SIG-M5 (cell line): ENCODE measurements at places on chromosomes 12 and 14.

- DNase-seq, result no peak
These were observed 9.4 kb upstream of the OR10G3 start for GRCh38 chr14:21589317-21589716.

DNA sequence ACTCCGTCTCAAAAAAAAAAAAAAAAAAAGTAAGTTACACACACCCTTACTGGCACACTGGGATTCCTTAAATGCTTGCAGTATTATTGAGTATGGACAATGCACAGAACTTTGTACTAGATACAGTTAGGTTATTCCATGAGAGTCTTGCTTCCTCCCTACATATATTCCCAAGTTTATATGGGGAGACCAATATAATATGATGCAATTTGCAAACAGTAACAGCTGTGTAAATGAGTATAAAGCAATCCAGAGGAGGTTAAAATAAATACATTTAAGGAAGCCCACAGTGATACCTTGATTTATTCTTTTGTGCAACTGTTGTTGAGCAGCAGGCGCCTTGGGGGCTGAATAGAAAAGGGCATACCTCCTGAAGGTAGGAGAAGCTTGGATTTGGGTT lies 26.6 kb downstream of the RASSF3 start:
- no peak for DNase-seq

DNA sequence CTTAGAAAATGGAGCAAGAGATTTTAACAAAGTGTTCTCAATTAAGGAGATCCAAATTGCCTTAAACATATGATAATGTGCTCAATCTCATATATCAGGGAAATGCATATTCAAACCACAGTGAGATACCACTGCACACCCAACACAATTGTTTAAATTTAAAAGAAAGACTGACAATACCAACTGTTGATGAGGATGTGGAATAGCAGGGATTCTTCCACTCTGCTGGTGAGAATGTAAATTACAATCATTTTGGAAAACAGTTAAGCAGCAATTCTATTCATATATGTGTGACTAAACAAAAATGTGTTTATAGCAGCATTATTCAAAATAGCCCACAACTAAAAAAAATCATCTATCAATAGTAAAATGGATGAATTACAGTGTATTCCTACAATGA lies 144.2 kb downstream of the KICS2 start:
- no peak for DNase-seq

GRCh38 chr12:42468341-42468821 lies 121.2 kb downstream of the PRICKLE1 start:
- no peak for DNase-seq

DNA sequence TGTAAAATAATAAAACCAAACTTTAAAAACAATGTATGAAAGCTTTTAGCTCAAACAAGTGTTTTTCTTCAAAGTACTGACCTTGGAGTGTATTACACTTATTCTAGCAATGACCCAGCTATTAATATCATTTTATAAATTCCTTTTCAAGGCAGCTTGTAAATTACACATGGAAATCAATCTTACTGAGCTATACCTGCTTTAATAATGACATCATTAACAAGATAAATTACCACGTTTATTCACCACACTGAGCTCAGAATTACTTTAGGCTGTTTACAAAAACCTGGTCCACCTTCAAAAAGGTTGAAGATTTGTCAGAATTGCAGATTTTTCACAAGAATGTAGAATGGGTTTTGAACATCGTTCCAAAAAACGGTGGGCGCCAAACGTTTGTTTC lies 91.7 kb upstream of the RFLNA start:
- no peak for DNase-seq

GRCh38 chr12:3184485-3184884 lies 107.3 kb downstream of the TSPAN9 start:
- no peak for DNase-seq

DNA sequence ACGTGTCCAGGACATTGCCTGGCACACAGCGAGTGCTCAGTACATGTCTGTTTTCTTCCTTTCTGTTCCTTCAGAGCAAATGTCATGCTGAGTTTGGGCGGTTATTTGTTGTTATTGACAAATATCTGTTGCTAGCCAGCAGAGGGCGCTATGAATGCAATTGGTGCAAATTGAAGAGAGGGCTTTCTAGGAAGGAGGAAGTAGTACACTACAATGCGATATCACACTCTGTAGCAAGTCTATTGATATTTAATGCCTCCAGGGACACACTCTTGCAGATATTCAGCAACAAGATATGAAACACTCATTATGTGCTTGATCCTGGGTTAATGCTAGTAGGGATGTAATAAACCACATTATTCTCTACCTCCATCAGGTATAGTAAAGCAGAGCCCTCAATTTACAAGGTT lies 267.3 kb upstream of the SRRM4 start:
- DNase-seq, result no peak

DNA sequence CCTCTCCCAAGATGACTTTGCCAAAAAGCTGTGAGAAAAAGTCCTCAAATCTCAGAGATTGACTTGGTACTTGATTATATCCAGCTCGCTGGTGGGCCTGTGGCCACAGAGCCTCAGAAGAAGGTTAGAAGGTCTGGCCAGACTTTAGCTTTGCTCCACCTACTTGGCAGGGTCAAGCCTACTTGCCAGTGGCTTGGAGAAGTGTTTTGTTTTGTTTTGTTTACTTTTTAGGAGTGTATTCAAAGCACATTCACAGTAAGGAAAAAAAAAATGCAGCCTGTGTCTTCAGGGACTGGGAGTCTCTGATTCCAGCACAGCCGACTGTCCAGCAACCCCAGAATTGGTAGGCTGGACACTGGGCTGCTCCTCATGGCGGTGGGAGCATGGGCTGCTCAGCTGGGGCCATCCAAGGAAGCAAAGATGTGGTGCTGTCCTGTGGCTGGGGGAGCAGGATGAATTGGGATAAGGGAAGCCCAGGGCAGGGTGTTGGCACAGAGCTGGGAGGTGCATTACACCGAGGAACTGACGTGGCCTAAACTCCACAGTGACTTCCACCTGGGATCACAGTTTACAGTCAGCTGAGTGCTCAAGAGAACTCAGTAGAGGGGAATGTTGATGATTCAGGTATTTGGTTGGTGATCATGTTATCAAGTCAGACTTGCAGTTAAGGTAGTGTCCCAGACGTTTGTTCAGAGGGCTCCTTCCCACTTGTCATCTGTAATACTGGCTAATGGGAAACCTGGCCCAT lies 73.5 kb downstream of the PPP2R5C start:
- no peak for DNase-seq

DNA sequence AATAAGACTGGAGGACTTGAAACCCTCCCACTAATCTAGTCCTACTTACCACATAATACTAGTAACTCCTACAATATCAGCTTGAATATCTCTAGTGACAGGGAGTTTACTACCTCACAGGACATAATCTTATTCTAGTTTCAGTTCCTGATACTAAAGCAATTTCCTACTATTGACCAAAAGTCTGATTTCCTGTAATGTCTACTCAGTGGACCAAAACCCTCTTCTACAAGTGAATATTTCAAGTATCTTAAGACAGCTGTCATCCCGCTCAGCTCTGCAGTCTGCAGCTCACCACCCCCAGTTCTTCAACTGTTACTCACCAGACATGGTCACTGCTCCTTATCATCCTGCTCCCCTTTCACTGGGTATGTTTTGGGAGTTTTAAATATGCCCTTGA lies 70.8 kb upstream of the TMCC3 start:
- DNase-seq, result no peak

DNA sequence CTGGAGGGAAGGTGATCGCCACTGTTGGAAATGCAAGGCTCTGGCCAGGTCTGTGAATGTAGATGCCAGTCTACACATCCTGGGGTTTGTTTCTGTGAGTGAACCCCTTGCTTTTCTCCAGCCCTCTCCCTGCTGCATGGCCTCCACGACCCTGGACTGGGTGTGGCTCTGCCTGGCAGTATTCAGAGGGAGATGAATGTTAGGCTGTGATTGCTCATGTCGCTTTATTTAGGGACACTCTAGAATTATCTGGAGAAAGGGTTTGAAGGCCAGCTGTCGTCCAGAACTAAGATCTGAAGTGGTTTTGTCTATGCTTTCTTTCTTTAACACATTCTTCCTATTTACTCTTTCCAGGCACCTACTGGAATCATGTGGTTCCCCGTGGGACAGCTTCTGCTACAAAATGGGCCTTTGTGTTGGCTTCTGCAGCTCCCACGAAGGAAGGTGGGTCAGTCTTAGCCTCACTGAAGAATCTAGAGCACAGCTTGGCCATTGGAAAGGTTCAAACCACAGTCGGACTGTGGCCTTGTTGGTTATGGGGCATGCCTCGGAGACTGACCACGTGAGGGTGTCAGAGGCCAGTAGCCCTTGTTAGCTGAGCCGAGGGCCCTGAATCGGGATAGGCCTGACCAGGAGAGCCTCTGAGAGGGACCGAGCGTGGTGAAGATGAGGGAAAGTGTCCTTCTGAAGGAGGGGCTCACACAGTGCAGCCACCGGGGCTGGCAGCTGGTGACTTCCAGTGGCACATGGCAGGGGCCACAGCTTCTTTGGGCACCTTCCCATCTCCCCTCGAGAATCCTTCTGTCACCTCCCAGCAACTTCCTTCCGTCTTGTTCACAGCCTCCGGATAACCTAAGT lies 59.1 kb downstream of the ANKRD9 start:
- DNase-seq, result no peak

- no peak for DNase-seq
These were observed 881.2 kb downstream of the GALC start for GRCh38 chr14:87111741-87112140.

GRCh38 chr12:71763677-71764379 lies 9.2 kb downstream of the RAB21 start:
- DNase-seq, result no peak

GRCh38 chr12:119020406-119021360 lies 39.3 kb downstream of the SRRM4 start:
- no peak for DNase-seq

- no peak for DNase-seq
These were observed at the start of gene IKZF4 for GRCh38 chr12:56020423-56021184. Gene IKZF4 (plus strand): TSS chr12:56021043. CDS start chr12:56021494, 451 bp downstream.

- no peak for DNase-seq
These were observed 703 bp downstream of the HIGD1C start for GRCh38 chr12:50953047-50953446.

- DNase-seq, result no peak
These were observed 132.6 kb downstream of the SLC38A1 start for GRCh38 chr12:46136249-46136648.

- DNase-seq, result no peak
These were observed 83.5 kb downstream of the SAMD4A start for GRCh38 chr14:54650331-54650958.

DNA sequence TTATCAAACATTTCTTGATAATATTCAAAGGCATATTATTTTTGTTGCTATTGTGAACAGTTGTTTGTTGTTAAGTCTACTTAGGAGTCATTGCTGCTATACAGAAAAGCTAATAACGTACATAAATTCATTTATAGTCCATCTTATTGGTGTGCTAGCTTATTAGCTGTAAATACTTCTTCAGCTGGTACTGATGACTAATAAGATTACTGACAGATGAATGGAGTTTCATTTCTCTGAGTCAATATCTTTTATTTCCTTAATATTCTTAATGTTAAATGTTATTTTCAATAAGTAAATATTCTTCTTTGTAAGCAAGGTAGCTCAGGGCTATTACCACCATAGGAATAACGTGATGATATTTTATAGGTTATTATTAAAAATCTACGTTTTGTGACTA lies 139.4 kb upstream of the SLCO1C1 start:
- no peak for DNase-seq

GRCh38 chr12:58285551-58285950 lies 344.2 kb downstream of the ATP23 start:
- no peak for DNase-seq

DNA sequence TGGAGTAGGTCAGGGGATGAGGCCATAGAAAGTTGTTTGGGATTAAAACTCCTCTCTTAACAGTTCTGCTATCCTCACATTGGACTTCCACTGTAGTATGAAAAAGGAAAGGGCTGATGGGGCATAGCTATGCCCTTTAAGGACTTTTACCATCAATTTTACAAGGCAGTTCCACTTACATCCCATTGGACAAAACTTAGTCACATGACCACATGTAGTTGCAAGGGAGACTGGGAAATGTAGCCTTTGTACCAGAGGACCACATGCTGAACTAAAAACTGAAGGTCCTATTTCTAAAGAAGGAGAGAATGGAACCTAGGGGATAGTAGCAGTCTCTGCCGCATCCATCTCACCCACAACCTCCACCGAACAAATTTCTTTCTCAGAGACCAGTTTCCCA lies 6.8 kb upstream of the SLC5A8 start:
- DNase-seq, result no peak

- DNase-seq, result no peak
These were observed 145.7 kb upstream of the ALG10 start for GRCh38 chr12:33876618-33877017.

- no peak for DNase-seq
These were observed 53.8 kb downstream of the TMCC3 start for GRCh38 chr12:94596596-94596995.

DNA sequence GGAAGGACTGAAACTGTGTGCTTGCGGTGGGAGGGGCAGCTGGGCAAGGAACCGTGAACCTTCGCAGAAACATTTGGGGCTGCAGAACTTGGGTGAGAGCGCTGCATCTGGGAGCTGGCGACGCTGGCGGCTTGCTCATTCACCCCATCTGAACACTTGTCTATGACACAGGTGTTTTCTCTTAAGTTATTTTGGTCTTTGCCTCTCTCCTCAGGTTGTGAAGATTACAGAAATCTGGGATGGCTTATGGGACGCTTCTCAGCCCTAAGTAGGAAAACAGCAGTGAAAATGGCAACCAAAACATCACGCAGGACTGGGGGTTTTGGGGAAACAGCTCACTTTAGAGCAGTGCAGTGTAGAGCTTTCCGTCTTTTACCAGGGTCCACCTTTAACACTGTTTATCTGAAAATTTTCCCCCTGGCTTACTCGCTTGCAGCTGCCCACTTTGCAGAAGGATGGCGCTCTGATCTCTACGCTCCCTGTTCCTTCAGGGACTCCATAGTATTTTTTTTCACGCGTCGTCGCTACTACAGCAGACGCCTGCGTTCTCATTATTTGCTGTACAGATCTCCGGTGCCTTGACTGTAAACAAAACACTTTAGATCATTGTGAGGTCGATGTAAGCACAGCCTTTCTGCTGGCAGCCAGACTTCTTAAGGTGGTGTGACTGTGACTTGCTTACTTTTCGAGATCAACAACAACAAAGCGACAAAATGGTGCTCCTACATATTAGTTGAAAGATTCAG lies 2.7 kb upstream of the CDKN1B start:
- no peak for DNase-seq

GRCh38 chr14:102764220-102764671 lies 13.0 kb upstream of the TRAF3 start:
- DNase-seq, result no peak

GRCh38 chr14:65731933-65732506 lies 319.5 kb downstream of the FUT8 start:
- no peak for DNase-seq

DNA sequence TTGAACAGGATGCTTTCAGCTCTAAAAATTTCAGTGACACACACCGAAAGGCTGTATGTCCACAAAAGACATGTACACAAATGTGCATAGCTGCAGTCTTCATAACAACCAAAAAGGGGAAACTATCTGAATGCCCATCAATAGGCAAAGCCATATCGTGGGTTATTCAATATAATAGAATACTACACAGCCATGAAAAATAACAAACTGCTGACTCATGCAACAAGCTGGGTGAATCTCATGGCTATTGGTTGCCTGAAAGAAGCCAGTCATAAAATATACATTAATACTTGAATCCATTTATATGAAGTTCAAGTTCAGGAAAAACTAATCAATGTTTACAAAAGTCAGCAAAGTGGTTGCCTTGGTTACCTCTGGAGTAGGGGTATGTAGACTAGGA lies 58.4 kb upstream of the RIN3 start:
- no peak for DNase-seq
